ENCODE measurements at places on chromosomes 3 and 15.
A peak's percentile ranks its signal among the peaks of the same experiment; 100 is the strongest.

DNA sequence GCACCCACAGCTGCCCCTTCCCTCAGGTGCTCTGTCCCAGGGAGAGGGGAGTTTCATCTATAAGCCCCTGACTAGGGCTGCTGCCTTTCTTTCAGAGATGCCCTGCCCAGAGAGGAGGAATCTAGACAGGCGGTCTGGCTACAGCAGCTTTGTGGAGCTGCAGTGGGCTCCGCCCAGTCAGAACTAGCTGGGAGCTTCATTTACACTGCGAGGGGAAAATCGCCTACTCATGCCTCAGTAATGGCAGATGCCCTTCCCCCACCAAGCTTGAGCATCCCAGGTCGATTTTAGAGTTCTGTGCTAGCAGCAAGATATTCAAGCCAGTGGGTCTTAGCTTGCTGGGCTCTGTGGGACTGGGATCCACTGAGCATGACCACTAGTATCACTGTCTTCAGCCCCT is 181.2 kb upstream of the RARB start:
- no peak for DNase-seq

GRCh38 chr15:87653646-87654045 is 602.9 kb downstream of the NTRK3 start:
- DNase-seq: no peak

DNA sequence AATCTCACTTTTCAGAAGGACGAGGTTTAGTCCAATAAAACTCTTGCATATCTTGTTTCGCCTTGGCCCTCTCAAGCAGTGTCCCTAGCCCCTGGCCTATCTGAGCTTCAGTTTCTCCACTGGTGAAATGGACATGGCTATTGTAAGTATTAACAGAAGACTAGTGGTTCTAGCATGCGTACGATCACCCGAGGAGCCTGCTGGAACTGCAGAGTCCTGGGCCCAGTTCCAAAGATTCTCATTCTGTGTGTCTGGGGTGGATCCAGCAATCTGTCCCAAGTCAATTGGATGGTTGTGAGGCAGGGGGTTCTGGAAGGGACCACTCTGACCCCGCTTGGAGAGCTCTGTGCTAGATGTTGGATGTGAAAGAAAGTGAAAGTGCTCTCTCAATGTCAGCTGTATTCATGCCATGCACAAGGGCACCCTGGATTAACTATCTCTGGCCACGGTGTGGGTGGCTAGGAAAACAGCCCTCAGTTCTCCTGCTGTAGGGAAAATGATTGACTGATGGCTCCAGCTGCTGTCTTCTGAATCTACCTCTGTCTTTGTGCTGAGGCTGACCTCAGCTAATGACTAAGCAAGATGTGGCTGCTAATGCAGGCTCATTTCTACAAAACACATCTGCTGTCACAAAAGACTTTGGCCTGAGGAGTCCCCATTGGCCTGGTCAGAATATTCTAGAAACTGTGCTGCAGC is 1.9 kb upstream of the PLA1A start:
- DNase-seq: no peak

DNA sequence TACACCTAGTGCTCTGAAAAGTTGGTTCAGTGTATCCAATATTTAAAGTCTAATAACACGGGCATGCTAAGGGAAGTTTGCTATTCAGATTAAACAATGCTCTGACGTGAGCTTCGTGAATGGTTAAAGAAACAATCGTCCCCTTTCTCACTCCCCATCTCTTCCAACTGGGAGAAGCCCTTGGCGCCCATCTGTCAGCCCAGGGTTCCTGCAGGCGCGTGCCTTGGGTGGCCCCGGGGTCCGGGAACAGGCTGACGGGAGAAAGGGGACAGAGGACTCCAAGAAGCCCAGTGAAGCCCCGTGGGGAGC is 413 bp downstream of the SEC22C start:
- no peak for DNase-seq

DNA sequence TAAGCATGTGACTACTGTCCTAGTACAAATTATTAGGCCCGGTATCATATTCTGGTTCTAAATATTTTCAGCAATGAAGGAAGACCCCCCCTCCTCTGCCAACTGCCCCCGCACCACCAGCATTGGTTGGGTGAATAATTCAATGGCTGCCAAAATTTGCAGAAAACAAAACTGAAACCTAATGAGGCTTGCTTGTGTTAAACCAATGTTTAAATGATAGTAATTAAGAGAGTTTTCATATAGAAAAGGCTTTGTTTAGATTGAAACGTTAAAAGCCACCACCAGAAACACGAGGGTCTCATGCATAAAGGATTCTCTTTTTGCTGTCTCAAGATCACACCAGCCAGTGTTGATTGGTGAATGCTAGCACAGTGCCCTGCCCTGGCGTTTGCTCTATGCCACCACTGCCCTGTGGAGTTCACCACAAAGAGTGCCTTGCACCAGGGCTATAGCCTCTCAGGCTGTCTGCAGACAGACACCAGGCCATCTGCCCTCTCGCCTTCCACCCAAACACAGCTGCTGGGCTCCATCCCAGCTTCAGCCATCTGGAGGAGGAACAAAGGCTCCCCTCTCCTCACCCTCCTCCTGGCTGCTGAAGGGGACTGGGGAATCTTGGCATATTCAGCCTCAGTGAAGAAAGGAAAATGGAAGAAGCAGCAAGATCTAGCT is 200.3 kb upstream of the PFN2 start:
- no peak for DNase-seq

- no peak for DNase-seq
These were observed 20.2 kb downstream of the CFAP91 start for GRCh38 chr3:119723022-119723421.

GRCh38 chr3:153127788-153128187 is 34.2 kb upstream of the RAP2B start:
- DNase-seq: no peak

GRCh38 chr3:58494107-58494506 is 2.2 kb downstream of the KCTD6 start:
- no peak for DNase-seq

- DNase-seq: no peak
These were observed 50.4 kb upstream of the TRA2B start for GRCh38 chr3:185988080-185988815.

DNA sequence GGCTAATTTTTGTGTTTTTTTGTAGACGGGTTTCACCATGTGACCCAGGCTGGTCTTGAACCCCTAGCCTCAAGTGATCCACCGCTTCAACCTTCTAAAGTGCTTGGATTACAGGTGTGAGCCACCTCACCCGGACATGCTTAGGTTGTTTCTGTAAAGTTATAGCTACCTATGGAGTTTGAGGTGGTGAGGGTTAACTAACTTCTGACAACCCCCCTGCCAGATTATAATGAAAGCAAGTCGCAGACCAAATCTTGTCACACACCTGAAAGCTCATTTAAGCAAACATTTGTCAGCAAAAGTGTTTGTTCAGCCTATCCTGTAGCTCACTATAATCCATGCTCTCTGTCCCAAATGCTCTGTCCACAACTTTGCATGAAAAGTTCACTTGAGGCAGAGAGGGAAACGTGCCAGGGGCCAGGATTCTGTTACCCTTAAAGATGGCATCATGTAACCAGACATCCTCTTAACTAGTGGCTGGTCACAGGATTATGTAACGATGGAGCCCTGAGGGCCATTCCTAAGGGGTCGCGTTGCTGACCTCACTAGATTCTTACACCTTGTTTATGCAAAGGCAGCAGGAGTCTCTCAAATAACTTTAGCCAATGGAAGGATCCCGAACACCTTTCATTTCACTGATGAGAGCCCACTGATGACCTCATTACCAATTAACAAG is 24.1 kb upstream of the SENP5 start:
- no peak for DNase-seq

DNA sequence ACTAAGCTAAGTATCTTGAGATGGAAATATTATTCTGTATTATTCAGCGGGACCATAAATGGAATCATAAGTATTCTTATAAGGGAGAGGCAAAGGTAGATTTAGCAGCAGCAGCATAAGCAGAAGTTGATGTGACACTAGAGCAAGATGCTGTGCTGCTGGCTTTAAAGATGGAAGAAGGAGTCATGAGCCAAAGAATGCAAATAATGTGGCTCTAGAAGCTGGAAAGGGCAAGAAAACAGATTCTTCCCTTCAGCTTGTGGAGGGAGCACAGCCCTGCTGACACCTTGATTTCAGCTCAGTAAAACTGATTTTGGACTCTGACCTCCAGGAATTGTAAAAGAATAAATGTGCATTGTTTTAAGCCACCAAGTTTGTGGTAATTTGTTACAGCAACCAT is 144.2 kb upstream of the ANKRD28 start:
- no peak for DNase-seq

DNA sequence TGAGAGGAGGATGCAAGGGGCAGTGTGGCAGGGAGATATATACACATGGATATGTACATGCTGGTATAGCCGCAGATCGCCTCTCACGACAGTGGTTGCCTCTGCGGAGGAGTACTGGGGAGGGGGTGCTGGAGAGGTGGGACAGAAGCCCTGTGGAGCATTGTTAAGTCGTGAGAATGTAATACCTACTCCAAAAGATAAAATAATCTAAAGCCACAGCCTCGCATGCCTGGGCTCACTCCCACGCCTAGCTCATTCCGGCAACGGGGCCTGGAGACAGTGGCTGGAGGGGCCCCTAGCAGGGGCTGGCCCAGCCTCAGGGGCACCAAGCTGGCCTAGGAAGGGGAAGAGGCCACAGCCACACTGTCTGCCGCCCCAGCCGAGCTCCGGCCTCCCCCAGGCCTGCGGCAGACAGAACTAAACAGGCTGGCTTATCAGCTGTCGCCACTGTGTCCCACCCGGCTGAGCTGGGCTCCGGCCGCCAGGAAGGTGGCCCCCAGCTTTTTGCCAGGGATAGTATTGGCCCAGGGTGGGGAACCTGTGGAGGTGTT is 65.1 kb upstream of the LCTL start:
- no peak for DNase-seq

DNA sequence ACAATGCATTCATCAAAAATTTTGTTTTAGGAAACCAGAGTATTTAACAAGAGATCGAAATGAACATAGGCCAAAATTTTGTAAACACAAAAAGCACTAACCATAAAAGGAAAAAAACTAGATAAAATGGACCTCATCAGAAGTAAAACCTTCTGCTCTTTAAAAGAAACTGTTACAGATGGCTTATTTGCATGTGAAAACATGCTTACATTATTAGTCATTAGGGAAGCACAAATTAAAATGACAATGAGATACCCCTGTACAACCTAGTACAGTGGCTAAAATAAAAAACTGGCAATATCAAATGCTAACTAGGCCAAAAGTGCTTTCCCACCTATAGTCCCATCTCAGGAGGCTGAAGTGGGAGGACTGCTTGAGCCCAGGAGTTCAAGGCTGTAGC is 19.3 kb downstream of the UBR1 start:
- DNase-seq: no peak

GRCh38 chr3:23175341-23176083 is 27.6 kb upstream of the UBE2E2 start:
- no peak for DNase-seq

GRCh38 chr3:186432189-186432588 is 70.2 kb upstream of the DGKG start:
- DNase-seq: no peak

DNA sequence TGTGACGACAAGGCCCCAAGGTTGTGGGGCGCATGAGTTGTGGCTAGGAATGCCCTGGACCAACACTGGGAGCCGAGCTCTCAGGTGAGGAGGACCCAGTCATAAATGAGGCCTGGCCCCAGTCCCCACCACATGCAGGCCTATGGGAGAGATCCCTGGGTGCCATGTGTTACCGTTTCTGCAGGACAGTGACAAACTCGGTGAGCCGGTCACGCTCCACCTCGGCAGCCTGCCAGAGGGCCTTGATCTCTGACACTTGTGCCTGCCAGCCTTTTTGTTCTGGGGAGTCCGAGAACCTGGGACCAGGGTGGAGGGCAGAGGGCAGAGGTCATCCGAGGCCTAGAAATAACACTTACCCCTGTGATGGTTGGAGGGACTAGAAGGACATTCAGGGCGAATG is 27.7 kb upstream of the HHATL start:
- peak; percentile 6 for DNase-seq

DNA sequence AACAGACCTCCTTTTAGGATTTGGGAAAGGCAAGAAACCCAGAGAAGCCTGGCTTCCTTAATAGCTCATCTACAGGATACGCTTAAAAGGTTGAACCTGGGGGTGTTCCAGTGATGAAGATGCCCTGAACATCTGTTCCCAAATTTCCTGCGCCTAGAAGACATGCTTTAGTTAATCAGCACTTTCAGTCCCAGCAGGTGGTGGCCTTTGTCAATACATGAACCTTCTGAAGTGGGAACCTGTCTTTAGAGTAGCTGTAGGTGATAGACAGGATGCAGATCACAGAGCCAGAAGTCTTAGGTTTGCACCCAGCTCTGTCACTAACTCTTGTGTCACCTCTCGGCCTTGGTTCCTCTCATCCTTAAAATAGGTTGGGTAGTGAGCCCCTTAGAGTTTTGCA is 149.7 kb upstream of the SYNPR start:
- DNase-seq: no peak

- peak; percentile 60 for DNase-seq
These were observed 112.8 kb upstream of the ICE2 start for GRCh38 chr15:60591496-60592370.

- DNase-seq: no peak
These were observed 363.8 kb upstream of the NAALADL2 start for GRCh38 chr3:174495311-174495710.

DNA sequence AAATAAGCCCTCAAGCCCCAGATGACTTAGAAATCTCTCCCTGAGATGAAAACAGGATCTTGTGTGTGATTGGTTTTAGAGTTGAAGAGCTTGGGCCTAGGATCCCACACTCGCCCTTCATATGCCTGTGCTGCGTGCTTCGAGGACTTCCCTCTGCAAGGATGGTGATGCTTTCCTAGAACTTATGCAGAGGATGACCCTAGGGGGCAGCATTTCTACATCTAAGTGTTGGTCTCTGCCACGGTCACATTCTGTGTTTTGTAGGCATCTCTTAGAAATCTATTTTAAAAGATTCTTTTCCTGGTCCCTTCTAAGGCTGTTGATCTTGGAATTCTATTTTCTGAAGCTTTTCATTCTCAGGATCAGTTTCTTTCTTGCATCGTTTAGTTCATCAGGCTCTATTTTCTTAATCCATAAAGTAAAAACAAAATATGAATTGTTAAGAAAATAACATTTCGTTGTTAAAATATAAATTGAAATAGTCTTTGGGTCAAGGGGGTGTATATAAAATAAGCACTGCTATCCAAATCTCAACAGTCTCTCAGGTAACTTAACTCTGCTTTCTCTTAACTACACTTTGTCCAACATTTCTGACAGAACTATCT is 45.7 kb downstream of the WDR76 start:
- no peak for DNase-seq

GRCh38 chr15:35888815-35889214 is 342.9 kb upstream of the DPH6 start:
- DNase-seq: no peak

DNA sequence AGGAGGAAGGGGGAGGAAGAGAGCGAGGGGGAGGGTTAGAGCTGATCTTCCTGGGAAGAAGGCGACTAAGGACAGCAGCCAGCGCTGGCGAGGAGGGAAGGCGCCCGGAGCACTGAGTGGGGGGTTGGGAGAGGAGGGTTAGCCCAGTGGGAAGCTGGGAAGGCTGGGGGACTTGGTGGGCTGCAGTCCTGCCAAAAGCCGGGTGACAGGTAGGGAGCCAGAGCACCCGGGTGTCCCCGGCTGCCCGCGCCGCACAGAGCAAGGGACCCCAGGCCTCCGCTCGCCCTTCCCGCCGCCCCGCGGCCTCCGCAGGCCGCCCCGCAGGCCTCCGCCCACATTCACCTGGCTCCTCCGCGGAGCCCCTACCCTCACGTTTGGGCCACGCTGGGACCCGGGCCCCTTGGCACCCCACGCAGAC is 448 bp downstream of the SLC12A8 start:
- DNase-seq: no peak

All from stimulated activated CD8-positive, alpha-beta memory T cell treated with anti-CD3 and anti-CD28 coated beads, Interleukin-4, amount 100 ng/mL, for 48 hours (primary cell).